ENCODE measurements at places on chromosomes 3 and 15.

GRCh38 chr15:80861731-80862170 lies 82.6 kb downstream of the CEMIP start:
- no peak for DNase-seq

DNA sequence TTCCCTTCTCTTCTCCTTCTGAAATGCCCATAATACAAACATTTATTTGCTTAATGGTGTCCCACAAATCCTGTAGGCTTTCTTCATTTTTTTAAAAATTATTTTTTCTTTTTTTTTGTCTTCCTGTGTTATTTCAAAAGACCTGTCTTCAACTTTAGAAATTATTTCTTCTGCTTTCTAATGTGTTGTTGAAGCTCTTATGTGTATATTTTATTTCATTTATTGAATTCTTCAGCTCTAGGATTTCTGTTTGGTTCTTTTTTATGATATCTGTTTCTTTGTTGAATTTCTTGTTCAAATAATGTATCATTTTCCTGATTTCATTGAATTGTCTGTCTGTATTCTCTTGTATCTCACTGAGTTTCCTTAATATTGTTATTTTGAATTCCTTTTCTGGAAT lies 63.1 kb downstream of the AP4E1 start:
- DNase-seq = no peak

- peak; percentile 12 for DNase-seq
Observed at GRCh38 chr15:85073556-85074194, 92.0 kb downstream of the PDE8A start.

- DNase-seq = no peak
Observed at GRCh38 chr3:150222691-150223489, 185.2 kb upstream of the TSC22D2 start.

DNA sequence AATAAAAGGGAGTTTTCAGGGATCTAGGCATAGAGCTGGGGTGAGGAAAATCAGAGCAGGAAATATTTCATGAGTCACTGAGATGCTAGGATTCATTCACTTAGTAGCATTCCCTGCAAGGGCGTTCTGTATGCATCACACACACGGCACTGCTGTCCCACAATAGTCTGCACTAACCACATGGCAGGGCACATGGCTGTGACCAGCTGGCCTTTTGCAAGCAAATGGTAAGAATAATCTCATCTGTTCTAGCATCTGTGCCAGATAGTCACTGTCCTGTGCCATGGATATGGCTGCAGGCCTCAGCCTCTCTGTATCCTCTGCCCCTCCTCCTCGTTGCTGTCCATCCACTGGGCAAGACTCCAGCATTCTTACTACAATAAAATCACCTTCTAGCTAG lies 37.8 kb downstream of the BOC start:
- peak; percentile 92 for DNase-seq

GRCh38 chr3:105328338-105328730 lies 38.4 kb upstream of the ALCAM start:
- DNase-seq = no peak

DNA sequence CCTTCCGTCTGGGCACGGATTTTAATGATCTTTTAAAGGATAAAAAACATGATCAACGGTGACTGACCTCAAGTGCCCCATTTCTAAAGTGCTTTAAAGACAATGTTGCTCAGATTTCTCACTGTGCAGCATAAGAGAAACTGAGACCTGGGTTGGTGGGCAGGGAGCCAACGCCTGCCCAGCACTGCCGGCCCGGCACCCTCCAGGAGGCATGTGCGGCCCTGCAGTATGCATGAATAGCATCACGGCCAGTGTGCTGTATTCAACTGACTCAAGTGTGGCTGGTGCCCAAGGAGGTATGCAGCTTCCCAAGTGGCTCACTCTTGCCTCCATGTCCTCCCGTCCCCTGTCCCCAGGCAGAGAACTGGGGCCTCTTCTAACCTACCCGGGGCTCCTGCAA lies 30.3 kb downstream of the SEC61A1 start:
- DNase-seq = no peak

GRCh38 chr3:196537319-196537984 lies 22.3 kb upstream of the SMCO1 start:
- no peak for DNase-seq

- DNase-seq = no peak
Observed at GRCh38 chr15:31080591-31081014, 20.9 kb downstream of the TRPM1 start.

DNA sequence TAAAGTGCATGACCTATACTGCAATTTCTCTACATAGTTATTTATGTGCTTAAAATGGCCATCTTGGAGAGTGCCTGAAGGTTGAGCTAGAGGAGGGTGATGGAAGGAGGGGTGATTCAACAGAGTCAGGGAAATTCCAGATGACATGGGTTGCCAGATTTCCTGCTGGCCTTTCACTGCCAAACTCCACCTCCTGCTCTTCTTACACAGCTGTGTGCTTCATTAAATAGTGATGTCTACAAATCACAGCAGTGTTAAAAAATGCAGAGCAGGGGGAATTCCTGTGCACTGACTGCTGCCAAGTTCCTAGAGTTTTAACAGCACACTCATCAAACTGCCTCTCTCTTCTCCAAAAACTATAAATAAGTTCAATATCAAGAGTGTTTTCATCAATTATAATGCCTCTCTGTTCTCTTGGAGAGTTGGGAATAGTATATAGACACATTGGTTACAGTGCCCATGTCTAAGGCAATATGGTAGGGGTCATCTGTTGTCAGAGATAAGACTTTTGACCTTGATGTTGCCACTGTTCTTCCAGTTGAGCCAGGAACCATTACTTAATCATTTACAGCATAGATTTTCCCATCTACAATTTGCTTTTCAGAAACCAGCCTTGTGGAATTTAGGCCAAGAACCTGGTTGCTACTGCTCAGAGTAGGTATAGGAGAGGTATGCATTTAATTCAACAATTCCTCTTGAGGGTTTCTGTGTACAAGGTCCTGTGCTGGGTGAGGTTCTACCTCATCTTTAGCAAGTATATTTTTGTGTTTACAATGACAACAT lies 79.6 kb downstream of the TP63 start:
- DNase-seq = peak; percentile 99

- no peak for DNase-seq
Observed at GRCh38 chr3:115551016-115551415, 72.3 kb upstream of the GAP43 start.

DNA sequence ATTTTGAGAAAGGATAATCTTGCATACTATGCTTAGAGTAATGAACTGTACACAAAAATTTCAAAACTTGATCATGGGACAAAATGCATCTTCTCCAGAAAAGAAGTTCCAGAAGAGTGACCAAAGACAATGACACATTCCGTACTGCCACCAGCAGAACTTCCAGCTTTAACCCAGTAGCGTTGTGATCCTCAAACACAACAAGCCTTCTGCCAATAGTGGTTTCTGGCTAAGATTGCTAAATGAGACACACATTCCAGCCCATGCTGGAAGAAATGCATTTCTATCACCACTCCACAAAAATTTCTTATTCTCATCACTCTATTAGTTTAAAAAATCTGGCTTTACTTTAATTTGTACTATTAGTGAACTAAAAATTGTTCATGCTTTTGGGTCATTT lies 334.9 kb downstream of the TBC1D5 start:
- DNase-seq = peak; percentile 6

DNA sequence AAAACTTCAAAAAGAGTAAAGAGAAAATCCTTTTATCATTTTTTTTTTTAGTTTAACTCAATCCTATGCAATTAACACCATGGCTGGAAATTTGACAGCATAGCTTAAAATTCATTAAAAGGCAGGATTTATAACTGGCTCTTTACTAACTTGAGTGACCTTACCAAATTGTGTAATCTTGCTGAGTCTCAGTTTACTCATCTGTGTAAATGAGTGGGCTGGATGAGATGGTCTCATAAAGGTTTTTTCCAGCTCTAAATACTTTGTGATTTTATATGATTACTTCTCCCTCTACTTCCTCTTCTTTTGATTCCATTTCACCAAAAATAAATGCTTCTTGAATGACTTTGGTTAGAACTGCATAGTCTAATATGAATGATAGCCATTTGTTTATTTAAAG lies 234.9 kb upstream of the SATB1 start:
- DNase-seq = no peak

DNA sequence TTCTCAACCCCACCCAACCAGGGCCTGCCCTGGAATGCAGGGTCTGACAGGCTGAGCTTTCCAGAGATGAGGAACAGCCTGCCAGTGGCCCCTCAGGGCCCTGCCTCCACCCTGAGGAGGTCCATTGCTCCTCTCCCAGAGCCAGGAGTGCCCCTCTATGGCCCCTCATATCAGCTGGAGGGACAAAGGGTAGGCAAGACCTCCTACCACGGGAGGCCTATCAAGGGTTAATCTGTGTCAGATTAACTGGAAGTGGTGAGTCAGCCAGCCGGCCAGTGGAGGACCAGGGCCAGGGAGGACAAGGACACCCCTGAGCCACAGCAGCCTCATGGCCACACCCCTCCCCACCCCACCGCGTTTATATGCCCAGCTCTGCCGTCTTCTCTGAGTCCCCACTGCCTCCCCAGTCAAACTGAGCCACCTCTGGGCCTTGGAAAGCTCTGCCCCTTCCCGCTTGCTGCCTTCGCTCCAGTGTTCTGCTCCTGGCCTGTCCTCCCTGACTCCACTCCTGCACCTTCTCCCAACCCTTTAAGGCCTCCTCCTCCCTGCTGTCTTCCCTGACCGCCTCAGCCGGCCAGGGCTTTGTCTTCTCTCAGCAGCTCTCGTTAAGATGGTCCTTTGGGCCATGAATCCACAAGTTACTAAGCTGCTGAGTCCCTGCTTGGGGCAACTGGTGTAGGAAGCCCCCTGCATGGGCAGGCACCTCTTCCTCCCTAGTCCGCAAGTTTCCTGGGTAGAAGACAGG lies 6.5 kb downstream of the CCDC33 start:
- DNase-seq = peak; percentile 31

DNA sequence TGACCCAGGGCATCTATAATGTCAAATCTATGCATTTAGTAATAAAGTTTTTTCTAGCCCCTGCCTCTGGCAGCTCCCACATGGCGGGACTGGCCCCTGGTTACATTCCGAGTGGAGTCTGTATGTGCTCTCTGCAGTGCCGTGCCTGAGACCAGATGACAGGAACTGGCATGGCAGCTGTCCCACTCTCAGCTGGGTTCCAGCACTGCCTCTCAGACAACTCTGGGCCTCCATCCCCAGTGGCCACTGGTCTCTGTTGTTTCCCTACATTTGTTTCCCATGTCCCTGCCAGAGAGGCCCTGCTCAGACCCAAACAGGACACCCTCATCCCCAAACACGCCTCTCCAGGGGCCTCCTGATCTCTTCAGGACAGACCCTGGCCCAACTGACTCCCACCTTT lies 109.3 kb downstream of the OCA2 start:
- no peak for DNase-seq

GRCh38 chr3:56484525-56485032 lies 16.3 kb upstream of the ERC2 start:
- DNase-seq = no peak

DNA sequence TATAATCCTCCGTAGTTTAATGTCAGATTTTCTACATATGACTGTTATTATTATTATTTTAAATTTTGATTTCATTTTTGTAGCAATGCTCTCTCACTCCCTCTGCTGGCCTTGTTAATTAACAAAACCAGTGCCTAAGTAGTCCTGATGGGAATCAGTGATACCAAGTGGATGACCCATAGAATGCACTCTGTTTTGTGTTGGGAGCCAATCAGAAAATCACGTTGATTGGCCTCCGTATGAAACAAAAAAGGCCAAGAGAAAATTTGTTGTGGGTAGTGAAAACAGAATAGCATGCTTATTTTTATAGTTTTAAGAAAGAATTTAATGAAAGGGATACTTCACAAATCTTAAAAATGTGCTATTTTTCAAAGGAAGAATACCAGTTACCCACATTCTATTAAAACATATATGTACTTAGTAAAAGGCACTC lies 34.4 kb upstream of the MEIS2 start:
- DNase-seq = no peak

- DNase-seq = peak; percentile 94
Observed at GRCh38 chr3:4720316-4721075, 227.3 kb downstream of the ITPR1 start.

GRCh38 chr3:31873254-31873820 lies 107.7 kb downstream of the OSBPL10 start:
- DNase-seq = peak; percentile 14

DNA sequence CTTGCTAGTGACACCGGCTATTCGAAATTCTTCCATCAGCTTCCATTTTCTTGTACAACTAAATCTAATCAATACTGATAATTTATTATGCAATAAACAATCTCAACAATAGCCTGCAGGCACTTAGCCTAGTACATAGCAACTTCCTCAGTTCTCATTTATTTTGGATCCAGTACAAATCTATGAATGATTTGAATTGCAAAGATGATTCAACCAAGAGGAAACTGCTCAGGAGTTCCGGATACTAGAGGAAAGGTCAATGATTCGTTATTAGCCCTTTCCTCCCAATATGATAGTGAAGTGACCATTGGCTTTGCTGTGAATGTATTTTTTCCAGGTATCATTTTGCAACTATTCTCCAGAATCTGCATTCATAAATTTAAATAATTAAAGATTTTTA lies 827.0 kb downstream of the CADM2 start:
- DNase-seq = no peak

- no peak for DNase-seq
Observed at GRCh38 chr3:46742992-46743585, 25.4 kb upstream of the PRSS50 start.

DNA sequence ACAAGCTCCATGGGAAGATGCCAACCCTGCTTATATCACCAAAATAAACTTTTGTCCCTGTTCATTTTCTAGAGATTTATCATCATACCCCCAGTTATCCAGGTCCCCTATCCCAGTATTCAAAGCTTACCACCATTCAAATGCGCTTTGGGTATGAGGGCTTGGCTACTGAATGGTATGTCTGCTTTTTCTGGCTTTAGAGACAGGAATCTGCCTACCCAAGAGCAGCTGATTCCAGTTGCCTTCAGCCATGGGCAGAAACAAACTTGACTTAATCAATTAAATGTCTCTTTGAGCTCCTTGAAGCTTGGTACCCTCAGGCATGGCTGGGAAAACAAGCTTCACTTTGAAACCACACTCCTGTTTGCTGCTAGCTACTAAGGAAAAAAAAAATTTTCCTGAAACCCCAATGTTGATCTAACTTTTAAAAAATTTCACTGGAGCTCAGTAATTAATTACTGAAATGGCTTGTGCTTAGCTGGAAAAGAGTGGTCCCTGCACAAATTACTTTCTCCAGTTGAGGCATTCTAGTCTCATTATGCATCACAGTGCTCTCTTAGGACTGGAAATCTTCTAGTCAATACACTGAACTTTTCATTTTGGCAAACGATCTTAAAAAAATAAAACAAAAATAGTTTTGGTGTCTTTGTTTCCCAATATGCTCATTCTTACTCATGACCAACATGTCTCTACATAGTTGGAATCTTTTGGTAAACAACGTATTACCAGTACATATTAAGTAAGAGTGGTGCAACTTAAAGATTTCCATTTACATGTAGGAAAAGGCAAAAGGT lies 242.8 kb downstream of the DTWD1 start:
- peak; percentile 89 for DNase-seq

Data from astrocyte (in vitro differentiated cells and primary cell).